Hepatic stellate cell (primary cell): ENCODE measurements at places on chromosomes 1 and 21.
A peak's percentile ranks its signal among the peaks of the same experiment; 100 is the strongest.

DNA sequence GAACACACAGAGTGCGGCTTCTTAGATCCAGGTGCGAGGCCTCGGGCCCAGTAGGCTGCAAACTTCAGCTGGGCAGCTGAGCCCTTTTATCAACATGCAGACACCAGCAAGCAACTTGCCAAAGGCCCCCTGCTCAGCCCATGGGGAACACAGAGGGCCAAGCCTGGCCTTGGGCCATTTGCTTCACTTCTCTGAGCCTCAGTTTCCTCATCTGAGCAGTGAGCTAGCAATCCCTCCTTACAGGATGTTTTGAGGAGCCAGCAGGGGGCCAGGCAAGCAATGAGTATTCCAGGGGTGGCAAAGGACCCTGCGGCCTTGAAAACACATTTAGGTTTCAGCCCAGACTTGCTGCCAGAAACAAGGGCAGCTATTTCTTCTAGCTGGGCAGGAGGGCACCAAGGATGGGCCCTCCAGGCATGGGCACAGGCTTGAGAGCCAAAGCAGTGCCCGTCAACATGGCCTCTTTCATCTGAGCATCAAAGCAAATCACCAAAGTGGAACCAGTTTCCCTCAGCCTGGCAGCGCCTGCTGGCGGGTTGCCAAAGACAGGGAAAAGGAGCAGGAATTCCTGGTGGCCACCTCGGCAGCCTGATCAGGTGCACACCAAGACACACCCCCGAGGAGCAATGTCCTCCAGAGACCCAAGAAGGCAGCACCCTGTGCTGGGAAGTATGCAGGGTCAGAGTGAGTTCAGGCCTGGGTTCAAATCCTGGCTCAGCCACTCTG lies 1.4 kb downstream of the MATN1 start:
- no peak for DNase-seq

GRCh38 chr1:200929530-200930278 lies 35.0 kb downstream of the INAVA start:
- DNase-seq = no peak

GRCh38 chr1:87231703-87232367 lies 96.8 kb upstream of the LMO4 start:
- no peak for DNase-seq

DNA sequence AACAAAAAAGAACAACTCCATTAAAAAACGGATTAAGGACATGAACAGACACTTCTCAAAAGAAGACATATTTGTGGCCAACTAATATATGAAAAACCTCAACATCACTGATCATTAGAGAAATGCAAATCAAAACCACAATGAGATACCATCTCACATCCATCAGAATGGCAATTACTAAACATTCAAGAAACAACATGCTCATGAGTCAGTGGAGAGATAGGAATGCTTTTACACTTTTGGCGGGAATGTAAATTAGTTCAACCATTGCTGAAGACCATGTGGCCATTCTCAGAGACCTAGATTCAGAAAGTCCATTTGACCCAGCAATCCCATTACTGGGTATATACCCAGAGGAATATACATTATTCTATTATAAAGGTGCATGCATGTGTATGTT lies 1442.6 kb upstream of the B3GALT2 start:
- DNase-seq = no peak

DNA sequence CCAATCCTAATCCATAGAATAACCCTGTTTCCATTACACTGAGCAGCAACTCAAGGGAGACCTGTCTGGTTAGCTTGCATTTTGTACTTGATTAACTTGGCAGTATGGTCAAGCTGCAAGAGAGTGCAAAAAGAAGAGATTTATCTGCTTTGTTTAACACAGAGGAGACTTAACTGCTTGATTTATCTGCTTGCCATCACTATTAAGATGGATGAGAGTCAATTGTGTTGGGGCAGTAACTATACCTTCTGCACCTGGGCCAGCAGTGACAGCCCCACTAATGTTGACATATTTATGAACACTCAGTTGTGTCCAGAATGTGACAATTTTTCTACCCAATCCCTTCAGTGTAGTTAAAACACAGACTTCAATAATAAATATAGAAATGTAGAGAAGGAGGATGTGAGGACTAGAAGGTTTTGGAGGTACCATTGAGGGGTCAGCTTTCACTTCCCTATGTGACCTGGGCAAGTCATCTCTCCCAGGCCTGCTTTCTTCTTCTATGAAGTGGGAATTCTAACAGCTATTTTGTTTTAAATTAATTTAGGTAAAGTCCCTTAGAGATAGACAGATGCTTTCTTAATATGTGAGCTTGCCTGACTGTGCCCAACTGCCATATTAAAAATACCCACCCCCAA lies 159.1 kb upstream of the KCNK2 start:
- no peak for DNase-seq

GRCh38 chr1:30386156-30386926 lies 337.0 kb downstream of the MATN1 start:
- no peak for DNase-seq

DNA sequence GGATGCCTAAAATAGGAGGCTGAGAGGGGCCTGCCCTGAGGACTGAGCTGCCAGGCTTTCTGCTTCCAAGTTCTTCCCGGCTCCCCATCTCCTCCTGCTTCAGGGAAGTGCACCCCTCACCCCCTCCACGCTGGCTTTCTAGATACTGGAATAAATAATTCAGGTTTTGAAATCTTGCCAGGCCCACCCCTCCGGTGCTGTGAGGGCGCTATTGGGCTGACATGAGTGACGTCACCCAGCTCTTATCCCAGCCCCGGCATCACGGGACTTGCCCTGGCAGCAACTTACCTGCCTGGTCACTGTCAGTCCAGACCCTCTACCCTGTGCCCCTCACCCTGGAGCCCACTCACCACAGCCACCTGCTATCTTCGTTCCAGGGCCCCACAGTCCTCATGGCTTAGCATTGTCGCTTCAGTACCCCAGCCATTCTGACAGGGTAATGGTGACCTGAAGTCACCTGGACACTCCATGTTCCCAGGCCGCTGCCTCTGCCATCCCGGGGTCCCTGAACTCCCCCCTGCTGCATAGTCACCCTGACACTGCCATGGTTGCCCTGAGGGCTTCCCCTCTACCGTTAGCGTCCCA lies 819 bp upstream of the GPR3 start:
- DNase-seq = no peak

DNA sequence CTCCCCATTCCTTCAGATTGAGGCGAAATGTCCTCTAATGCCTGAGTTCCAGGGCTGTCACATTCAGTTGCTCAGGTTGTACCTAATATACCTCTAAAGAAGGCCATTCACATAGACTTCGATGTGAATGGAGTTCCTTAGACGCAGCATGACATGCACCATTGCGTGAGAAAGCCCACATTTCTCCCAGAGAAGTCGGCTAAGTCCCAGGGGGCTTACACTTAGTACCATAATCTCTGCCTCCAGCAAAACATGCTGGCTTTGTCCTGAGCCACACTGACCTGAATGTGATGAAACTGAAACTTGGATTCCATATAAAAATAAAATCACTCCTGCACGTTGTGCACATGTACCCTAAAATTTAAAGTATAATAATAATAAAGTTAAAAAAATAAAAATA lies 23.2 kb upstream of the SLC2A1 start:
- DNase-seq = no peak

- DNase-seq = peak; percentile 76
These were observed 64.3 kb downstream of the OPTC start for GRCh38 chr1:203558064-203558760.
